Activated T-cell treated with anti-CD3 and anti-CD28 coated beads, Interleukin-2, amount 50 U/mL, for 72 hours (primary cell): ENCODE measurements at places on chromosomes 7 and 10.

DNA sequence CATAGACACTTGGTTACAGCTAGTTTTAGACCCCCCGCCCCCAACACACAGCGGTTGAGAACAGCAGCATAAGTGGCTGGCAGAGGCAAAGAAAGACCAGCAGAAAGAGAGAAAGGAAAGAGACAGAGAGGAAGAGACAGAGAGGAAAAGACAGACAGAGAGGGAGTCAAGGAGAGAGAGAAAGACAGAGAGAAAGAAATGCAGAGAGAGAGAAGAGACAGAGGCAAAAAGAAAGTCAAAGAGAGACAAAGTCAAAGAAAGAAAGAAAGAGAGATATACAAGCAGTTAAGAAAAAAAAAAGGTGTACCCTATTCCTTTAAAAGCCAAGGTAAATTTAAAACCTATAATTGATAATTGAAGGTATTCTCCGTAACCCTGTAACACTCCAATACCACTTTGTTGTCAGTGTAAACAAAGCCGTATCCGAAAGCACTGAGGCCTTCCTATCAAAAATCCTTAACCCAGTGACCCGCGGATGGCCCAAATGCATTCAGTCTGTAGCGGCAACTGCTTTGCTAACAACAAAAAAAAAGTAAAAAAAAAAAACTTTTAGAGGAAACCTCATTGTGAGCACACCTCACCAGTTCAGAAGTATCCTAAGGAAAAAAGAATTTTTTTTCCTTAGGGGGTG, 11.9 kb upstream of the SLC12A9 start:
- DNase-seq: no peak
- no peak overlapping the region for H3K4me3 ChIP-seq
- no peak overlapping the region for H3K27ac ChIP-seq
- no peaks in the 10 kb centered on the region for H3K36me3 ChIP-seq
- no peaks in the 10 kb centered on the region for H3K27me3 ChIP-seq

- no peak for DNase-seq
- no peak overlapping the region for H3K4me3 ChIP-seq
- no peaks in the 10 kb centered on the region for H3K27me3 ChIP-seq
- no peaks in the 10 kb centered on the region for H3K36me3 ChIP-seq
- H3K4me1 ChIP-seq: no peaks in the 10 kb centered on the region
Observed at GRCh38 chr10:62550173-62550572, 176.0 kb downstream of the ZNF365 start.

GRCh38 chr7:41788556-41788955, 85.7 kb upstream of the INHBA start:
- no peaks in the 10 kb centered on the region for H3K4me1 ChIP-seq
- no peak for DNase-seq
- no peak overlapping the region for H3K4me3 ChIP-seq
- no peak overlapping the region for H3K27ac ChIP-seq
- H3K27me3 ChIP-seq: peaks cover 5% of the 10 kb centered on the region
- no peaks in the 10 kb centered on the region for H3K36me3 ChIP-seq

DNA sequence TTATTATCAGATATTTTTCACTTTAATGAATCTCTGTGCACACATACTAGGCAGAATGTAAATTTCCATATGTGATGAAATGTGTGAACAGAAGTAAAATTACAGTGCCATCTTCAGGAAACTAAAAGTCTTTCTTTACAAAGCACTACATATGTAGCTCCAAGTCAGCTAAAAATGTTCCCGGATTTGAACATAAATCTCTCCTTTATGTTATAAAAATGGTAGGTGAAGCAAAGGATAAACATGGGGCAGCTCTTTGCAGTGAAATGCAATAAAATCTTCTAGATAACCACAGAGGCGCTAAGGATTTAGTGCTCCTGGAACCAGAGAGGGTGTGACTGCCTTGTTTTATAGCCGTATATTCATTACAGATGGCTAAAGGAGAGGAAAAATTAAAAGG, 104.9 kb upstream of the C7orf33 start:
- H3K4me3 ChIP-seq: no peak overlapping the region
- H3K27ac ChIP-seq: no peak overlapping the region
- H3K4me1 ChIP-seq: no peaks in the 10 kb centered on the region
- no peaks in the 10 kb centered on the region for H3K36me3 ChIP-seq

- no peak overlapping the region for H3K27ac ChIP-seq
- DNase-seq: no peak
- no peaks in the 10 kb centered on the region for H3K36me3 ChIP-seq
- peaks cover 40% of the 10 kb centered on the region for H3K4me1 ChIP-seq
- no peak overlapping the region for H3K4me3 ChIP-seq
Observed at GRCh38 chr10:17059197-17059688, 70.4 kb downstream of the CUBN start.

DNA sequence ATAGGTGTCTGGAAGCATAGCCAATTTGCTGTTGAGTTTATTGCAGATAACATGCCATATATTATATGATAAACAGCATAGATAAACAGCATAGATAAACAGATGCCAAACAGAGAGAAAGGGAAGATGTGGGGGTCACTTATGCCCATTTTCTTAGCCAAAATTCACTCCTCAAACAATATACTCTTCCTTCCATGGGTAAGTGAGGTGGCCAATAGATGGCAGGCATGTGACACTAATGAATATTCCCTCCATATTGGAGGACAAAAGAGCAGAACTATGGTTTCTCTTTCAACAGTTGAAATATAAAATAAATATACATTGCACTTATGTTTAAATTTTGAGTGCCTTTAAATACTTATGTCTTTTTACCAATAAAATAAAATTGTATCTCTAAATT, 1212.8 kb downstream of the REEP3 start:
- no peak for DNase-seq
- no peaks in the 10 kb centered on the region for H3K27me3 ChIP-seq
- no peaks in the 10 kb centered on the region for H3K4me1 ChIP-seq
- no peaks in the 10 kb centered on the region for H3K36me3 ChIP-seq
- H3K4me3 ChIP-seq: no peak overlapping the region
